ENCODE measurements at places on chromosomes 7 and 10.

DNA sequence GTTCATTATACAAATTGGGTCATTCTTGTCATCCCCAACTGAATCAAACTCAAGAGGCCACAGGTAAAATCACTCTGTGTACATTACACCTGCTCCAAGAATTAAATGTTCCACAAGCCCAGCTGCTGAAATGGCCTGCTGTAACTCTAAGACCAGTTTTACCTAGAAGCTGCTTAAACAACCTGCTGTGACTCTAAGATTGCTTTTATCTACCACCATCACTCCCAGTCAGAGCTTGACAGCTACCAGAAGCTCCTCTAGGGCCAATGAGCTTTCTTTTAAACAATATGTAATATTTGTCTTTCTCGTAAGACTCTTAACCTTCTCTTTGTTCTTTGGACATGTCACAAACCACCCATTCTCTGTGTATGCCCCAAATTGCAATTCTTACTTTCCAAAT is 141.8 kb upstream of the LRGUK start:
- no peak for DNase-seq

DNA sequence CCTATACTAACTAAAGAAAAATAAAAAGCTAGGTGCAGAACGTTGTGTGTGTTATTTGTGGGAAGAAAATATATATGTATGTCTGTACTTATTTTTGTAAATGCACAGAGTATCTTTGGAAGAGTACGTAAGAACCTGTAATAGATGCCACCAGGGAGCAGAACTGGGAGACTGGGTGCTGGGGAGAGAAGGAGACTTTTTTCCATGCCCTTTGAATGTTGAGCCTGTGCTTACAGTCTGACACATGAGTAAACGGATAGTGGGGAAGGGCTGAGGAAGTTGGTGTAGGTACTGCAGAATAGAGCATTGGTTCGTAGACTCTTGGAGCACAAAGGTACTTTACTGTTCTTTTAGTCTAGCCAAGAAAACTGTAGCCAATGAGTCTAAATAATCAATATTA is 1.3 kb upstream of the SCRN1 start:
- no peak for DNase-seq

GRCh38 chr7:43649755-43650274 is 66.9 kb downstream of the STK17A start:
- peak; percentile 37 for DNase-seq

GRCh38 chr10:102344067-102344466 is 51.4 kb upstream of the NFKB2 start:
- DNase-seq, result no peak

DNA sequence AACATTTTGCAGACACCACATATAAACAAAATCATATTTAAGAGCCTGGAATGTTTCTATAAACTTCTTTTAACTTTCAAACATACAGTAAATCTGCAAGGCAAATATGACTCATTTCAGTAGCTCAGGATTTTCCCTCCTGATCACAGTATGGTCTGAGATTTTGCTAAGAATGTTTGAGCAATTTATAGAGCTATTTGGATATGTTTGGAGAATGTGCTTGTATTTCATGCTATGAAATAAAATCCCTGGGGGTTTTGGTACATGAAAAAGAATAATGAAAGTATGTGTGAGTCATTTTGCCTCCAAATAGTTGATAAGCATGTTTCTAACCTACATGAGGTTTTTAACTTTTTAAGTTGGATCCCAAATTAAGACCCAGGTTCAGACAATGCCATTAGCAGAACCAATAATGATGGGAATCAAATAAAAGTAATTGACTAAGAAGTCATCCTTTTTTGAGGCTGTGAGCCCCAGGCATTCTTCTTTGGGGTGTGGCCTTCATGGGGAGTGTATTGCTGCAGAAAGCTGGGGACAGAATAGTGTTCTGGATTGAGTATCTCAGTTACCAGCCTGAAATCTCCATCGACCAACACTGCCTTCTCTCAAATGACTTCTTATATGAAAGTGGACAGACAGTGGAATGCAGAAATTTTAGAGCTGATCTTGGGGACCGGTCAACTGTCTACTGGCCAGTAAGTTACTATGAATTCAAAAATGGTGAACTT is 66.1 kb upstream of the AGBL3 start:
- DNase-seq, result no peak

DNA sequence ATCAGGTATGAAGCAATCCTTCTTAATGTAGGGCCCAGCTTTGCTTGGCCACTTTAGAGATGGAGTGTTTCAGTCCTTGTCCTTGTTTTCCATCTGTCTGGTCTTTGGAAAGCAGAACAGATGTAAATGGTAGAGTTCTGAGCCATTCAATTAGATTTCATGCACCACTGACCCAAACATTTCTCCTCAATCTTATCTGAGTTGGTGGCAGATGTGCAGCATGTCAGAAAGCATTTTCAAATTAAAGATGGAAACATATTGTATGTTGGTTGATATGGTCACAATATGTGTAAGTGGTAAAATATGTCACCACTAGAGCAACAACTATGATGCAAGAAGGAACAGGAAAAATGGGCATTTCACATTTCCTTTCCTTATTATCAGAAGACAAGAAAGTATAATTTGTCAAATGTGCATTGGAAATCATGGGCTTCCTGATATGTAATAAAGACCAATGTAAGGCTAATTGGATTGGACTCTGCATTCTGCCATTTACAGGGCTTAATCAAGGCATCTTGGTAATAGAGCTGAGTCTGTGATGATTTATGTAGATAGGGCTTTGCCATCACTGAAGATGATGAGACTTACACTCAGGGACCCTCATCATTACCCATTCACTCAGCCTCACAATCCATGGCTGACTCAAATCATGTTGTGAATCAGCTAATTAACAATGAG is 750.7 kb downstream of the NRG3 start:
- no peak for DNase-seq

- no peak for DNase-seq
Observed at GRCh38 chr7:106238830-106239229, 46.0 kb downstream of the NAMPT start.

GRCh38 chr7:26688936-26689506 is 175.4 kb downstream of the SKAP2 start:
- no peak for DNase-seq

DNA sequence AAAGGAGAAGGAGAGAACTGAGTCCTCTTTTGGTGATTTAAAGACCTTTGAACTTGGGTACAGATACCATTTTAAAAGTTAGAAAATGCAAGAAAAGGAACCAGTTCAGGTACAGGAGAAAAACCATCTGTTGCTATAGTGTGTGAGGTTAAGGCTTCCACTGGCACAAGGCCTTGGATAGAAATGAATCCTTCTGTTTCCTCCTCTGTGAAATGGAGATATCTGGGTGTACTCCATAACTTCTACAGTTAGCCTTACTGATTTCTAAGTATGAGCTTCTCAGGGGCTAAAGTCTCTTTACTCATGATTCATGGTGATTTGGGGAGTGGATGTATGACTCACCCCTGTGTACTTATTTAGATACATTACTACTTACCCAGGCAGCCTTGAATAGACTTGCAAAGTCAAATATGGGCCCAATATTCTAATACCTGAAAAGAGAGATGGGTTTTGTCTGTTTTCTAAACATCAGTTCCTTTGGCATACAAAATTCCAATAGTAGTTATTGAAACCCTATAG is 117.2 kb upstream of the ADO start:
- no peak for DNase-seq

DNA sequence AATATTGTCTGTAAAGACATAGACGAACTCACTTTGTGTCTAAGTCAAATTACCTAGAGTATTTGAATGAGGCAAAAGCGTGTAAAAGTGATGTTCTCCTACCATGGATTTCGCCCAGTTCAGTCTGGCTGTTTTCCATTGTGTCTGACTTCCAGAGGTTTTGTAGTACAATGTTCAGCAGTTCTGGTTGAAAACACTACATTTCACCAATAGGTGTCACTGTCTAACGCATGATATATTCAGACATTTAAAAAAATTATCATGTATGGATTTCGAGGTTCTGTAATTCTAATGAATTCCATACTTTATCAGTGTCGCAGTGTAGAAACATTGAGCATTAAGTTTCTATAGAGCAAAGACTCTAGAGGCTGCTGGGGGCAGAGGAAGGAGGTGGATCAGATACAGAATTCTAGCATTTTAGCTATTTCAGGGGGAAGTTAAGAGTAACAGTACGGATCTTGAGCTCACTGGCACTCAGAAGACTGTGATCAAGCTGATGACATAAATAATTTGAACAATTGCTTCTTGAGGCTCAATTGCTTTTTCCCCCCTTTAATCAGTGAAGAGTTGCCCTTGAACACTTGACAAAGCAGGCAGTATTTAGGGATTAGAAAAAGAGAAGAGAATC is 196.9 kb upstream of the RHOBTB1 start:
- DNase-seq, result no peak

DNA sequence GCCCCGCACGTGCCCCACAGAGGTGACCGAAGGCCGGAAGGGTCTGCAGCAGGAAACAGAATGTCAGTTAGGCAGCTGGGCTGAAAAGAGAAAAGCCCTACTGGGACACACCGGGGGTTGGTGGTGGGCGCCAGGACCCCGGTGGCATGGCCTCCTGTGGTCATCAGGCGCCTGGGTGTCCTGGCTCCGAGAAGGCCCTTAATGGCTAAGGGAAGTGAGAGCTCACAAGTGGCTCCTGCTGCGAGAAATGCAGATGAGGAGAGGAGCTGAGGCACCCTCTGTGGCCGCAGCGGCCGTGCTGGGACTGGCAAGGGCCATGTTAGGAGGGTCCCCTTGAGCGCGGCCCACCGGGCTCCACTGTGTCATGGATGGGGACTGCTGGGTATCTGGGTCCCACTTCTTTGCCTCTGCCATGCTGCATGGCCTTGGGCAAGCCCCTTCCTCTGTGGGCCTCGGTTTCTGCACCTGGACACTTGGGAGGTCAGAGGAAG is 79.2 kb upstream of the GNA12 start:
- no peak for DNase-seq

- DNase-seq, result no peak
Observed at GRCh38 chr7:3461923-3462322, 160.9 kb downstream of the SDK1 start.

DNA sequence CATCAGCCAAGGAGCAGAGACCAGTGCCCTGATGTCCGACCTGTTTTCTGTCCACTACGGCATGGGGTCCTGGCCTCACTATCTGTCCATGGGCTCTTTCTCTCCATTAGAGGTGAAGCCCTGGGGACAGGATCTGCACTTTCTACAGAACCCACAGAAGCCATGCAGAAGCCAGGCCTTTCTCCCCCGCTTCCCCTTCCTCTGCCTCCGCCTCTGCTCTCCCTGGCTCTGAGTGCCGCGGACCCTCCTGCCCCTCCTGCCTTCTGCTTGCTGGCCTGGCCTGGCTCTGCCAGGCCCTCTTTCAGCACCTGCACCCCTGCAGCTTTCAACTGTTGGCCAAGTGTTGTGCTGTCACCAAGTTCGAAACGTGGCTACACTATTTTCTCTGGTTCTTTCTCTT is 439.8 kb upstream of the ZMIZ1 start:
- DNase-seq, result no peak

- DNase-seq, result no peak
Observed at GRCh38 chr7:155603205-155603857, 41.1 kb upstream of the RBM33 start.

- no peak for DNase-seq
Observed at GRCh38 chr10:129593953-129594352, 126.9 kb downstream of the MGMT start.

DNA sequence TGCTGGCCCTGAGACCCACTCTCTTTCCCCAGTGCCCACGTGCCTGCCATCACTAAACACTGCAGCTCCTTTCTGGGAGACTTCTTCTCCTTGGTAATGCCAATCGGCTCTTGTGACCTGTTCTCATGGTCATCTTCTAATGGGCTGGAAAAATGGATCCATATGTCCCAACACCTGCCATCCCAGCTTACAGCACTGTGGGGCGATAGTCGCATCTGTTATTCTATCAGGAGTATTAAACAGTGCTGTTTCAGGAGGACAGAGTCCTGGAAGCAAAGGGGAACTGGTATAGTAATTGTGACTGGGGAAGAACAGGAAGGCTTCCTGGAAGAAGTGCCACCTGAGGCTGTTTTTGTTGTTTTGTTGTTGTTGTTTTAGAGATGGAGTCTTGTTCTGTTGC is 411.2 kb downstream of the GLRX3 start:
- no peak for DNase-seq

- no peak for DNase-seq
Observed at GRCh38 chr10:73959484-73960243, 38.3 kb upstream of the VCL start.

- DNase-seq, result no peak
Observed at GRCh38 chr7:158065340-158065739, 522.3 kb downstream of the PTPRN2 start.

DNA sequence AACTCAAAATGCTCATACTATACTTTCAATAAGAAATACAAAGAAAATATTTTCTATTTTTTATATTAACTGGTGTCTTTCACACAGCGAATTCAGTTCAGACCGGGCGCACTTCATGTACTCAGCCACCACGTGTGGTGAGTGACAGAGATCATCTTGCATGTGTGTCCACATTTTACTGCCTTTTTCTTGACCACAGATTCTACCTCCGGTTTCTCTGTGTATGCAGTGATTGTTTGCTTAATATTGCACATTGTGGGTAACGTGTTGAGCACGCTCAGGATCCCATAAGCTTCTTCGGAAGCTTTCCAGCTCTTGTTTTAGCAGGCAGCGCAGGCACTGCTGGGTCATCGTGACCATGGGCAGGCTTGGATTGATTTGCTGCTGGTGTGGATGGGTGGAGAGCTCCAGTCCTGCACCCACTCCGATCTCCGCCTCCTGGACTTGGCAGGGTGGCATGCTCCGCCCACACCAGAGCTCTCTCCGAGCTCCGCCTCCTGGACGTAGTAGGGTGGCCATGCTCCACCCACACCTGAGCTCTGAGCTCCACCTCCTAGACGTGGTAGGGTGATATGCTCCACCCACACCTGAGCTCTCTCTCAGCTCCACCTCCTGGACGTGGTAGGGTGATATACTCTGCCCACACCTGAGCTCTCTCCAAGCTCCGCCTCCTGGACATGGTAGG is 253.3 kb downstream of the DIP2C start:
- DNase-seq, result no peak

DNA sequence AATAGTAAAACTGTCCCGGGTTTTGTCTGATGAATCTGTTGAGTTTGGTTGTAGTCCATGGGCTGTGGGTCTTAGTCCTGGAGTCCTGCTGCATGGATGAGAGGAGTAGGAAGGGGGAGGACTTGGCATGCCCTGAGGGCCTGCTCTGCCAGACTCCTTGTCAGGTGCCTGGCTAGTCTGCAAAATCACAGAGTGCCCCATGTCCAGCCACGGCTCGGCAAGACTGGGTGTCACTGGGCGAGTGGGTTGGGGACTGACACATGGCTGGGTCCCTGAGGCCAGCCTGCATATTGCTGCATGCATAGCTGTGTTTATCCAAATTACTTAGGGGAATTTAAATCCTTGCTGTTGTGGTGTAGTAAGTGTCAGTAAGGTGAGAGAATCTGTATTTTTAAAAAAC is 9.7 kb downstream of the MINDY4 start:
- no peak for DNase-seq
